ENCODE measurements at places on chromosomes 4 and X. TPM values are rescaled to one million over a fixed set of nuclear protein-coding genes. Genes with fewer than 3 reads are reported as not detected.

DNA sequence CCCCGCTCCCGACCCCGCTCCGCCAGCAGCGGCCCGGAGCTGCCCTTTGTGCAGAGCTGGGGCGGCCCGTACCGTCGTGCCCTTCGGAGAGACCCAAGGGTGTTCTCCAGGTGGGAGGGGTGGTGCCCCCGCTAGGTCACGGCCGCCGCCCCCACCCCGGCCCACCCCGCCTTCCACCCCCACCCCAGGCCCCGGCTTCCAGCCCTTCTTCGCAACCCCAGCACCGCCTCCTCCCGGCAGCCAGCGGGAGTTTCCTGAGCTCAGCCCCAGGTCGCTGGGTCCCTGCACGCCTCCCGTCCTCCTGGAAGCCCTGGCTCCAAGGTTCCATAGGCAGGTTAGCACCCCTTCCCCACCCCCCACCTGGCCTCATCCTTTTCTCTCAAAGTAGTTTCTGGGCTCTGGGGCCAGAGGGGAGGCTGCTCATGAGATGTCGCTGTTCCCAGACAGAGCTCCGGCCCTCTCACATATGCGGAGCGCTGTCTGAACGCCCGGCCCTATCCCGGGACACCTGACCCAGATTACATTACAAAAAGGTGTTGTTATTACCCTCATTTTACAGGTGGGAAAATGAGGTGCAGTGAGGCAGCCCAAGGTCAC is 25.2 kb upstream of the FGFR3 start:
- DNase-seq: no peak

GRCh38 chrX:149493567-149494562 is 11.2 kb downstream of the IDS start:
- no peak for DNase-seq

GRCh38 chr4:146369446-146369845 is 152.3 kb downstream of the SLC10A7 start:
- DNase-seq: no peak

- DNase-seq: no peak
Observed at GRCh38 chrX:23784470-23785331, 1.7 kb downstream of the SAT1 start.

- no peak for DNase-seq
Observed at GRCh38 chr4:7698584-7698983, 241.1 kb downstream of the AFAP1 start.

GRCh38 chrX:109822861-109823260 is 89.8 kb upstream of the ACSL4 start:
- no peak for DNase-seq

GRCh38 chr4:188432328-188432727 is 293.1 kb downstream of the TRIML1 start:
- DNase-seq: no peak

GRCh38 chrX:14295426-14295825 is 233.9 kb upstream of the GLRA2 start:
- no peak for DNase-seq

- no peak for DNase-seq
Observed at GRCh38 chr4:26936284-26937065, 75.8 kb downstream of the STIM2 start.

Gene SLC10A6
- not detected for total RNA-seq

Gene CT45A1
- total RNA-seq: not detected

Gene CFAP47
- not detected for total RNA-seq

Measured in activated CD8-positive, alpha-beta memory T cell treated with anti-CD3 and anti-CD28 coated beads, Interleukin-2, amount 10 ng/mL, durations not matched to agents 7 days and 5 days (primary cell).